ENCODE measurements at places on chromosomes 16 and 17.

- DNase-seq, result no peak
These were observed 42.6 kb downstream of the CYTH1 start for GRCh38 chr17:78739331-78739931.

DNA sequence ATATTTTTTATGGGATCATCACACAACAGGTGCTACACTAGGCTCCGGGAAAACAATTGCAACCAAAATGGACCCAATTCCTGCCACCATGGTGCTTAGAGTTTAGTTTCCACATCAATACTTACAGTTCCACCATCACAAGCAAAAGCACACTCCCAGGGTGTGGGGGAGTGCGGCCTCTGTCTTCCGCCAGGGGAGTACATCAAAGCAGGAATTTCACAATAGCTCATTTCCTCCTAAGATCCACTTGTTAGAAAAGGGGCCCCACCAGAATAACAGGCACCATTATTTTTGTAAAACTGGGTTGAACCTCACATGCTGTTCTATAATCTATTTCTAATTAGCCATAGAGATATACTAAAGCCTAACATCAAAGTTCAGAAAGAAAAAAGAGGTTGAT lies 44.3 kb upstream of the PSMD7 start:
- DNase-seq, result no peak

GRCh38 chr16:14098081-14098480 lies 27.0 kb downstream of the MRTFB start:
- DNase-seq, result no peak

- no peak for DNase-seq
These were observed 8.2 kb downstream of the TK2 start for GRCh38 chr16:66541388-66542355.

DNA sequence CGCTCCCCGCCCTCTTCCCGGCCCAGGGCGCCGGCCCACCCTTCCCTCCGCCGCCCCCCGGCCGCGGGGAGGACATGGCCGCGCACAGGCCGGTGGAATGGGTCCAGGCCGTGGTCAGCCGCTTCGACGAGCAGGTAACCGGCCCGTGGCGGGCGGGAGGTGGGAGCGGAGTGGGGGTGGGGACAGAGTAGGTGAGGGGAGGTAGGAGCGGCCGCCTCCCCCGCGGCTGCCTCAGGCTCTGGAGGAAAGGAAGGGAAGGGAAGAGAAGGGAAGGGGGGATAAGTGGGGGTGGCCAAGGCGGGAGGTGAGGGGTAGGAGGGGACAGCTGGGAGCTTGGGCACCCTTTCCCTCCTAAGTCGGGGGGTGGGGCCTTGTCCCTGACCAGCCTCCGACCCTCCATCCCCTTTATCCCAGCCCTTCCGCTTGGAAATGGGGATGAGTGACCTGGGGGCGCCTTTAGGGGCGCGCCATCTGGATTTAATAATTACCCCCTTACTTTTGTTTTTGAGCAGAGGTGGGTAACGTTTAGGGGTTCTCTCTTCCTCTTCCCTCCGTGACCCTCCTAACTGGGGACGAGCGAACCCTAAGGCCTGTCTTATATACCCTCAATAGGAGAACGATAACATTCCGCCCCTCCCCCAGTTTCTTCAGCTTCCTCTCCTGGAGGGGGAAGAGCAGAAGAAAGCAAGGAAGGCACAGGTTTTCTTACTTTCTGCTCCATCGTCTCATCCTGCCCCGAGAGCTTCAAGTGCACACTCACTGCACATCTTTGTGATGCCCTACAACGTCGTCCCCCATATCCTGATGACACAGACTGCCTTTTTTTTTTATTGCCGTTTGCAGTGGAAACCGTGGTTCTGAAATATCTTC lies 694 bp downstream of the NF1 start:
- peak; percentile 85 for DNase-seq

- DNase-seq, result peak; percentile 42
These were observed 6.5 kb upstream of the DHX40 start for GRCh38 chr17:59558953-59559352.

Data from SK-N-SH (cell line).